ENCODE measurements at places on chromosomes 11 and 22. TPM values are rescaled to one million over a fixed set of nuclear protein-coding genes. Genes with fewer than 3 reads are reported as not detected.

DNA sequence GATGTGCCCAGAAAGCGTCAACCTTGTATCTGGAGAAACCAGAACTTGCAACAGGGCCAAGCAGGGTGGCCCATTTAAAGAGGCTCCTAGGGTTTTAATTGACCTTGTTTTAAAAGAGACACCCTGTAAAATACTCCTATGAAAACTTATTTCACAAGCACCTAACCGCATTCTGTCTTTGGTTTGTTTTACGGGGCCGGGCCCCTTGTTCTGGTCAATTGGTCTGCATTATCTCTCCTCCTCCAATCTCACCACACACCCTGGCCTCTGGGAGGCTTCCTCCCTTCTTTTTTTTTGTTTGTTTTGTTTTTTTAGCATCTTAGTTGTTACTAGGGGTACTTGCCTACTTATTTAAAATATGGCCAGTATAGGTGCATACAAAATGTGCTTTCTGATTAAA lies 4.7 kb downstream of the EHF start:
- no peak overlapping the region for H3K27ac ChIP-seq
- DNase-seq = no peak
- H3K4me3 ChIP-seq = no peak overlapping the region

DNA sequence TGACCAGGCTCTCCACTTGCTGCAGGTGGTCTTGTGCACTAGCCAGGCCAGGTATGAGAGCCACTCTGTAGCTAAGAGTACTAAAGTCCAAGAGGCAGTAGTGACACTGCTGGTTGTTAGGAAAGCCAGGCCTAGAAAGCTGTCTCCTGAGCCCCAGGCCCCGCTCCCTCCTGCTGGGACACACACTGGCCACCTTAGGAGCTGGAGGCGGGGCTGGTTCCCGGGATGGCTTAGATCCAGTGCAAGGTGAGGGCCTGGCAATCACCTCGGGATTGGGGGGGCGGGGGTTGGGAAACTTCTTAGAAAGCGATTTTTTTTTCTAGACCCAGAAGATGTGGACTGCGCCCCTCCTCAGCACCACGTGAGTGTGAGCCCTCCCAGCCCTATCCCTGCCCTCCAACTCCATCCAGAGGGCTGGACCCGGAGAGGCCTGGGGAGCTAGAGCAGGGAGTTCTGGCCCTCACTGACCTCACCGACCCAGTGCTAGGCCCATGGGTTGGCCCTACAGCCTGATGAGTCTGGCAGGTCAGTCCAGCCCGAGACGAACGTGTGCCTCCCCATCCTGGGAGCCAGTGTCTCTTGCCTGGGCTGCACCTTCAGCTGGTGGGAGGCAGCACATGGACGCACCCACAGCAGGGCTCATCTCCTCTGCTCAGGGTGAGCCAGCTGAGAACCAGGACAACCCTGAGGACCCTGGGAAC lies 18.1 kb downstream of the SLC37A2 start:
- no peak overlapping the region for H3K27ac ChIP-seq
- H3K4me3 ChIP-seq = no peak overlapping the region
- no peaks in the 10 kb centered on the region for H3K4me1 ChIP-seq
- DNase-seq = no peak

- no peak overlapping the region for H3K4me3 ChIP-seq
- DNase-seq = no peak
- no peaks in the 10 kb centered on the region for H3K36me3 ChIP-seq
- no peak overlapping the region for H3K27ac ChIP-seq
These were observed 197.5 kb downstream of the C11orf87 start for GRCh38 chr11:109619498-109619897.

DNA sequence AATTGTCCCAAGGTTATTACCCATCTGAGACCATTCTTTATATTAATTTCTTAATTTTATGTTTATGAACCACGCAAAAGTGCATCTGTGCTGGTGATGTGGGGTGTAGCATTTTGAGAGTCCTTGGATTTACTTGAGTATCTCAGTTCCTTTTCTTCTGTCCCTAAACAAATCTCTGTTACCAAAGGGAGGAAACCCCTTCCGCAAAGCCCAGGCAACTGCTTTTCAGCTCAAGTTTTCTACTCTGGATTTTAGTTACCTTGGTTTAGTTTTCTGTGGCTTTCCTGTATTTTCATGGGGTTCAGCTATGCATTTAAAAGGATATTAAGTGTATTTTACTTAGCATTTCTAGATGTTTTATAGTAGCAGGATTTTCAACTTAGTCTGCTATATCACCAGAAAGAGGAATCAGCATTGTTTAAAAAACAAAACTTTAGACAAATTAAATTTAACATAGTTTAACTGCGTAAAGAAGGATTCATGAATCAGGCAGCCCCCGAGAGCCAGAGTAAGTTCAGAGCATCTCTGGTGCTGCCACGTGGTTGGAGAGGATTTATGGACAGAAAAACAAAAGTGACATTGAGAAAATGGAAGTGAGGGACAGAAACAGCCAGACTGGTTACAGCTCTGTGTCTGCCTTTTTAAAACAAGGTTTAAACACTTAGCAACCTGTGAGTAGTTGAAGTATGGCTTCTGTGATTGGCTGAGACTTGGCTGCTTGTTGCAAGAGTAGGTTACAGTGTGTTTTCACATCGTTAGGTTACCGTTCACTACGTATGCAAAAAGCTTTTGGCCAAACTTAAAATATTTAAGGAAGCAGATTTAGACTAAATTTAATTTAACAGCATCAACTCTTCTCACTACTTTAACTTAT lies 9.6 kb downstream of the ADM start:
- DNase-seq = peak; percentile 25
- no peaks in the 10 kb centered on the region for H3K4me1 ChIP-seq
- no peaks in the 10 kb centered on the region for H3K27me3 ChIP-seq
- H3K4me3 ChIP-seq = no peak overlapping the region
- H3K36me3 ChIP-seq = no peaks in the 10 kb centered on the region
- H3K27ac ChIP-seq = no peak overlapping the region

DNA sequence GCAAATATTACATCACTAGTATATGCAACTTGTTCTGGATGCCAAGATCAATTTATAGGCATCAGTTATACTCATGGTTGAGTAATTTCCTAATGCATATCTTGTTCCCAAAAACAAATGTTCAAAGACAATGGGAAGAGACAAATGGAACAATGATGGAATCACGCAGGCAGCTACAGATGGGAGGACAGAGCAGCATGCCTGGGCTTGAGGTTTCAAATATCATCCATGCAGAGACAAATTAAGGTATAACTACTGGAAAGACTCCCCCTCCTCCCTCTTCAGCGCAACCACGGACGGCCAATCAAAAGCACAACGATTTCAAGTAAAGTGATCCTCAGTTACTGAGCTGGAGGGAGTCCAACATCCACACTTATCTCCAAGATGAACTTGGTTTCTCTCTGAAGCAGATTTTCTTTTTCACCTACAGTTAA lies 106.8 kb downstream of the CCDC83 start:
- no peaks in the 10 kb centered on the region for H3K4me1 ChIP-seq
- H3K4me3 ChIP-seq = no peak overlapping the region
- H3K36me3 ChIP-seq = peaks cover 63% of the 10 kb centered on the region
- no peak overlapping the region for H3K27ac ChIP-seq
- DNase-seq = no peak

RAB39A gene
- total RNA-seq = 0.17 TPM

DNA sequence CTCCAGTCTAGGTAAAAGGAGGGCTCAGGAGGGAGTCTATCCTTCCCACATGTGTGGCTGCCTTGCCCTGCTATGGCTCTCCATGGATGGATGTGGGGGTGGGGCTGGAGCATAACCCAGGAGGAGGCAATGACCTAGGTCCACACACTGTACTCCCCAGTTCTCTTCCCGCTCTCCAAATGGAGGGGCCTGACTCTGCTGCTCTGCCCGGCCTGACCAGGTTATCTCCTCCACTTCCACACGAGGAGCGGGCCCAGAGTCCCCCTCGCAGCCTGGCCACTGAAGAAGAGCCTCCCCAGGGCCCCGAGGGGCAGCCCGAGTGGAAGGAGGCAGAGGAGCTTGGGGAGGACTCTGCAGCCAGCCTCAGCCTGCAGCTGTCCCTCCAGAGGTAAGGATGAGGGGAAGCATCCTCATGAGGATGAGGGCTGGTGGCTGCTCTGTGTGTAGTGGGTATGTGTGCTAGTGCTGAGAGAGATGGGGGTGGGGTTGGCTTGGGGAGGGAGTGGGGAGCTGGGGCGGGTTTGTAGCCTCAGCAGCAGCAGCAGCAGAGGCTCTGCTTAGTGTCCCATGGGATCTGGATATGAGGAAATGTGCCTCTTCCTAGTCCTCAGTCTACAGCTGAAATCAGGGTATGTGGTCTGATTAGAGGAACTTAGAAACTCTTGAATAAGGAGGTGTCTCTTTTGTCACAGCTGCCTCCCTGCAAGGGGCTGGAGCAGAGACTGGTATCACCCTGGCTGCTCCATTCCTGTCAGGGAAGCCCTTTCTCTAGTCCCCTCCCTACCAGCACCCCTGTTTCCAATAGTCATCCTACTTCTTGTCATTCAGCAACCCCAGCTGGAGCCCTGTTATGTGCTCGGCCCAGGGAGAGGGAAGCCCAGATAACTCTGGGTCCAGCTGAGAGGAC lies 54.1 kb downstream of the CEP164 start:
- no peaks in the 10 kb centered on the region for H3K4me1 ChIP-seq
- peaks cover 13% of the 10 kb centered on the region for H3K36me3 ChIP-seq
- DNase-seq = no peak
- no peak overlapping the region for H3K4me3 ChIP-seq

GRCh38 chr11:93123351-93123898 lies 74.4 kb downstream of the SLC36A4 start:
- H3K4me3 ChIP-seq = no peak overlapping the region
- no peaks in the 10 kb centered on the region for H3K4me1 ChIP-seq
- no peaks in the 10 kb centered on the region for H3K36me3 ChIP-seq
- no peaks in the 10 kb centered on the region for H3K27me3 ChIP-seq
- H3K27ac ChIP-seq = no peak overlapping the region

GRCh38 chr11:20226933-20227332 lies 66.7 kb upstream of the DBX1 start:
- no peak for DNase-seq
- H3K27ac ChIP-seq = no peak overlapping the region
- H3K4me1 ChIP-seq = no peaks in the 10 kb centered on the region
- H3K27me3 ChIP-seq = no peaks in the 10 kb centered on the region

DNA sequence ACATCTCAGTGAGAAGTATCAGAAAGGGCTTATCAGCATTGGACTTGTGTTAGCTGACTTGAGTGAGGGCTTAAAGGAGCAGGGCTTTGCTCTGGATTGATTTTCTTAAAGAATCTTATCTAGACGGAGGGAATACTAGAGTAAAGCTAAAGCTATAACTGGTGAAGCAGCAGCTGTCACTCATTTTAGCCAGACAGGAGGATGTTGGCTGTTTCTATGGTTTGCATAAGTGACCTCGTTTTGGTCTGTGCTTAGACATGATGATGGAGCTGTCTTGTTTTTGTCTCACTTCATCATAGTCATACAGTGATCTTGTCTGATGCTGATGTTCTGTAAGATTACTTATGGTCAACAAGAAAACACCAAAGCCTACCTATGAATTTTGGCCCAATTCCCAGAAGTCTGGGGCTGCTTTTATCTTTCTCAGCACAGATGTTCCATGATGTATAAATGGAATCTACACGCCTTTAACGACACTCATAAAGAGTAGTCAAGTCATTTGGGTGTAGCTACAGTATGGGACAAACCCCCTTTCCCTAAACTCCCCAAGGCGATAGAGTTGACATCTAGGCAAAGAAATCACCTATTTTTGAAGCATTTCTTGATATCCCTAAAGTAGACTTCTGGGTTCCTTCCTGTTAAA lies 77.5 kb upstream of the UCP3 start:
- no peak overlapping the region for H3K27ac ChIP-seq
- peak; percentile 27 for DNase-seq
- no peak overlapping the region for H3K4me3 ChIP-seq
- H3K36me3 ChIP-seq = peaks cover 27% of the 10 kb centered on the region
- no peaks in the 10 kb centered on the region for H3K27me3 ChIP-seq

TBX10 gene
- total RNA-seq = not detected

GRCh38 chr22:24506802-24507438 lies 11.8 kb downstream of the UPB1 start:
- DNase-seq = no peak
- no peak overlapping the region for H3K4me3 ChIP-seq
- no peaks in the 10 kb centered on the region for H3K27me3 ChIP-seq
- no peaks in the 10 kb centered on the region for H3K36me3 ChIP-seq
- no peaks in the 10 kb centered on the region for H3K4me1 ChIP-seq
- no peak overlapping the region for H3K27ac ChIP-seq

SEC14L6 gene
- not detected for total RNA-seq

SHANK2 gene
- total RNA-seq = not detected

ZP1 gene
- 0.41 TPM for total RNA-seq

- H3K36me3 ChIP-seq = no peaks in the 10 kb centered on the region
- H3K27ac ChIP-seq = no peak overlapping the region
- no peak for DNase-seq
- H3K4me1 ChIP-seq = no peaks in the 10 kb centered on the region
- H3K4me3 ChIP-seq = no peak overlapping the region
These were observed 166.1 kb downstream of the ADAMTS15 start for GRCh38 chr11:130614591-130614990.

DNA sequence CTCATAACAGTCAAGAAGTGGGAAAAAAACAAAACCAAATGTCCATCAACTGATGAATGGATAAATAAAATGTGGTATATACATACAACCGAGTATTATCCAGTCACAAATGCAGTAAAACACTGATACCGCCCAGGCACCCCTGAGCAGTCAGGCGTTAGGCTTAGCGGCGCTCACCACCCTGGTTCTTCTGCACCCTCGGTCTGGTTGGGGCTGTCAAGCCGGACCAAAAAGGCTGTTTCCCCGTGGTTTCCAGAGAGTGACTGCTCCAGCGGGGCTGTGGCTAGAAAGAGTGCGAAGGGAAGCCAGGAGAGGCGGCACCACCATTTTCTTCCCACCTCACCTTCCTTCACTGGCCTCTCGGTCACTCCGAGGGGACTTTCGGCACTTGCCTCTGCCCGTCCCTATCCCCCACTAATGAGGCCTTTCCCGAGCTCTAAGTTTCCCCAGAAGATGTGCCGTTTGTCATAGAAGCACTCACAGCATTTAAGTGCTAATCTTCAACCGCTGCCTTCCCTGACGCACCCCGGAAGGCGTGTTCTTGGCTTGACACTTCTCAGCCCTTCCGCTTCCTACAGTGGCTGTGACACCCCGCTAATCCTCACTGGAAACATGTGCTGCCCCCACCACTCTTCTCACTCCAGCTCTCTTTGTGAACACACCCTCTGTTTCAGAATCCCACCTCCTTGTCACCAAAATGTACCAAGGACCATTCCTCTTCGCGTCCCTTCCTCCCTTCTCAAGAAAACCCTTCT lies 42.4 kb downstream of the FCHSD2 start:
- no peak overlapping the region for H3K4me3 ChIP-seq
- H3K4me1 ChIP-seq = no peaks in the 10 kb centered on the region
- no peak overlapping the region for H3K27ac ChIP-seq
- no peaks in the 10 kb centered on the region for H3K36me3 ChIP-seq

PANX3 gene
- not detected for total RNA-seq
